Ureter (tissue), 1 donor: ENCODE measurements at places on chromosomes 1 and 21. TPM values are rescaled to one million over a fixed set of nuclear protein-coding genes. Genes with fewer than 3 reads are reported as not detected.

Gene HAPLN2
- 5.6 TPM for total RNA-seq

Gene RUNX3
- total RNA-seq = 5.3 TPM

Gene OR2T29
- total RNA-seq = not detected

Gene FCRL4
- not detected for total RNA-seq

Gene ETV3L
- total RNA-seq = not detected

GRCh38 chr1:223819730-223820514, 25.8 kb downstream of the TP53BP2 start:
- DNase-seq = no peak

DNA sequence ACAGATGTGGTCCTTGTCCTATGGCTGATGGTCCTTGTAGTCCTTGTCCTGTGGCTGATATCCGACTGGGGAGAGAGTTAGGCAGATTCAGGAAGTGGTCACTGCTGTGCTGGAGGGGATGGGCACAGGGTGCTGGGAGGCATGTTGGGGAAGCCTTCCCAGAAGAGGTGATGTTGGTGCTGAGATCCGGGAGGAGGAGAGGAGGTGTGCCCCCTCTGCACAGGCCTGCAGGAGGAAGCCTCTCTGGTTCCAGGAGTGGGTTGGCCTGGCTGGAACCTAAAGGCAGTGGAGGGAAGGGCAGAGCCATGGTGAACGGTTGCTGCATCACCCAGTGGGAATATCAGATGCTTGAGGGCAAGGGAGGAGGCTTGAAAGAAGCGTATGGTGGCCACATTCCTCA, 14.7 kb downstream of the COQ8A start:
- DNase-seq = no peak

DNA sequence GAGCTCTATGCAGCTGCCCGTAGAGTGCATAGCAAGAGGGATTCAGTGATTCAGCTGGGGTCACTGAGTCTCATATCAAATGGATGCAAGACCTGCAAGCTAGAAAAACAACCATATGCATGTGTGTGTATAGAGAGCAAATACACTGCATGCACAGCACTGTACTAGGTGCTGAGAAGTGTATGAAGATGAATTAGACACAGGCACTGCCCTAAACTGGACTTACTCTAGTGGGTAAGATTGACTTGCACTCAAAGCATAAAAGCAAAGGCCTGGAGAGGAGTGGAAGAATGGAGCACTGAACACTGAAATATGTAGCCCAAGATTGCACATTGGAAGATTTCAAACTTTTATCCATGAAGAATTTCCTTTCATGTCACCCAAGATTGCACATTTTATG, 5.5 kb upstream of the GBP1 start:
- no peak for DNase-seq

- DNase-seq = no peak
Measured at GRCh38 chr1:174795806-174796205, 203.9 kb upstream of the CACYBP start.

- peak; percentile 51 for DNase-seq
Measured at GRCh38 chr1:2210084-2210653, 15.6 kb upstream of the FAAP20 start.

- DNase-seq = no peak
Measured at GRCh38 chr1:109280862-109281261, 2.1 kb downstream of the PSRC1 start.

- DNase-seq = no peak
Measured at GRCh38 chr1:79079770-79080169, 73.2 kb upstream of the ADGRL4 start.

GRCh38 chr1:76625886-76626678, 241.2 kb upstream of the ST6GALNAC5 start:
- no peak for DNase-seq

DNA sequence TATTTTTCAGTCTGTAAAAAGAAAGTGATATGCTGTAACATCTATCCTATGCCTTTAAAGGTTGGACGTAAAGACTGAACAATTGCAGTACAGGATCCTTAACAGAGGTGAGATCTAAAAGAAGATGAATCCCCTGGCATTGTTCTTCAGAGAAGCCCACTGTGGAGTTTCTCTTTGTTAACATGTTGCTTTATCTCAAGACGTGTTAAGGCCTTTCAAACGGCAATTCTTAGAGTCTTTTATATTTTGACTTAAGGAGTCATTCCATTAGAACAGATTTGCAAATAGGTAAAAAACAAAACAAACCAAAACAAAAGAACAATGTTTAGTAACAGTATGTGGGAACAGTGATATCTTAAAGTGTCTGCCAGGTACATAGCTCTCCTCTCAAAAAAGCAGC, 225.1 kb upstream of the ZP4 start:
- no peak for DNase-seq

- DNase-seq = no peak
Measured at GRCh38 chr1:227465256-227465655, 98.1 kb upstream of the ZNF678 start.

DNA sequence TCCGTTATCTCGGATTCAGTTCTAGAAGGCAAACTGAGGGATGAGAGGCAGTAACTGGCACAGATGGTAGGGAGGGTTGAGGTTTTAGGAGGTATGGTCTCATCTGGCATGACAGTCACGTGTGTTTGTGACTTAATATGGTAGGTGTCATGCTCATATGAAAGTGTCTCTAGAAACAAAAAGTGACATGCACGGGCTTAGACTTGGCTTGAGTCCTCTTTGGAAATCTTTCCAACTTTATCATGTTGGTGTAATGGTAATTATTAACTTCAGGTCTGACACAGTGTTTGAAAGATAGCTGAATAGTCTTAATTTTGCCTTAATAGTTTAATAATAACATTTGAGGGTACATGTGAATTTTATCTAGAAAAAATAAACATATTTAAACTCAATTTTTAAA, 218.1 kb downstream of the FMN2 start:
- DNase-seq = no peak

GRCh38 chr1:94228640-94229375, 8.6 kb downstream of the ARHGAP29 start:
- no peak for DNase-seq

- DNase-seq = no peak
Measured at GRCh38 chr1:25568090-25568833, 24.9 kb downstream of the LDLRAP1 start.

- DNase-seq = no peak
Measured at GRCh38 chr1:18300376-18300775, 180.4 kb upstream of the KLHDC7A start.
